ENCODE measurements at places on chromosomes 4 and X.

- DNase-seq, result no peak
Measured at GRCh38 chr4:6815029-6815836, 32.7 kb downstream of the KIAA0232 start.

GRCh38 chr4:140351093-140352075, 22.1 kb upstream of the SCOC start:
- no peak for DNase-seq

DNA sequence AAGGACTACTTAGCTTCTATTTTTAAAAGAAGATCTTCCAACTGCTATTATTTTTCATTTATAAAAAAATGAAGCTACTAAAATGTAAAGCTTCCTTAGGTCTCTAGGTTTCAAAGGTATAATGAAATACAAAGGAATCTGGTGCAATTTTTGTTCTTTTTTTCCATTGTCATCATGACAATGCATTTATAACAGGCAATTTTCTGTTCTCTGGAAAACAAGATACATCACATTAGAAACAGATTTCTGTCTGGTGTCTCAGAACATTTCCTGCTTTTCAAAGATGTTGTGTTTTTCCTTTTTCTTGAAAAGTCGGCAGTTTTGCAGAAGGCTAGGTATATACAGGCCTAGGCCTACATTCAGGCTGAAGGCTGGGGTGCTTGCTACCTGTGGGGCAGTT, 63.6 kb upstream of the ATP8A1 start:
- no peak for DNase-seq

GRCh38 chr4:34091451-34091850, 2152.9 kb downstream of the ARAP2 start:
- no peak for DNase-seq

DNA sequence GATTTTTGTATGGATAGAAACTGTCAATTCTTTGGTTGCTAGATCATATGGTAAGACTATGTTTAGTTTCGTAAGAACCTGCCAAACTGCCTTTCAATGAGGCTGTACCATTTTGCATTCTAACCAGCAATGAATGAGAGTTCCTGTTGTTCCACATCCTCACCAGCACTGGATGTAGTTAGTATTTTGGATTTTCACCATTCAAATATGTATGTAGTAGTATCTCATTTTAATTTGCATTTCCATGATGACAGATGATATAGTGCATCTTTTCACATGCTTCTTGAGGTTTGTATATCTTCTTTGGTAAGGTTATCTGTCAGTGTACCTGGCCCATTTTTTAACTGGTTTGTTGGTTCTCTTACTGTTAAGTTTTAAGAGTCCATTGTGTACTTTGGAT, 34.6 kb downstream of the CLOCK start:
- no peak for DNase-seq

Measured in activated T-helper 1 cell treated with Interleukin-2 at 50 U/mL for 16 hours (primary cell).